ENCODE measurements at places on chromosomes 2 and 18.

GRCh38 chr2:173511357-173511756, 156.7 kb downstream of the CDCA7 start:
- no peak for DNase-seq

DNA sequence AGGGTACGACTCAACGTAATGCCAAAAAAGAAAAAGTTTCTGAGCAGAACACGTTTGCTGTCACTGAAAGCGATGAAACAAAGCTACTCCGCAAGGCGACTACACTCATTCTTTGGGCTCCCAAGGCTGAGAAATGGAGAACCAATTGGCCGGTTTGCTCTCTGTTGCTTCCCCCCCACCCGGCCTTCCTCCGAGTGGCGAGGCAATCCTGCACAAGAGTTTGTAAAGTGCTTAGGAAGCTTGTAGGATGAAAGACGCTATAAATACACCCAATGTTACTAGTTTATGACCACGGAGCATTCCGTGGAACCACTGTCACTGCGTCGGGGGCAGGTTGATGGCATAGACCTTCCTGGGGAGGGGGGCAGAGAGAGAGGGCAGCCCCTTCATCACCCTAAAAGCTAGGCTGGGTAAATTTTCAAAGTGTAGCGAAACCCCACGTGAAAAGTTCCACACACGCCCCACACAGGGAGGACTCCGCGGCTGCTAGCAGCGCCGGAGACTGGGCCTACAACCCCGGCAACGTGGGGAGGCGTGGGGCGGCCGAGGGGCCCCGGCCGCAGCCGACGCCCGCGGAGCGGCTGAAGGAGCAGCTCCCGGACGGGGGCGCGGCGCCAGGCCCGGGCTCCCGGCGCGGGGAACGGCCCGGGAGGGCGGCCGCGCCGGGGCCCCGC, 915 bp downstream of the CUL3 start:
- no peak for DNase-seq

DNA sequence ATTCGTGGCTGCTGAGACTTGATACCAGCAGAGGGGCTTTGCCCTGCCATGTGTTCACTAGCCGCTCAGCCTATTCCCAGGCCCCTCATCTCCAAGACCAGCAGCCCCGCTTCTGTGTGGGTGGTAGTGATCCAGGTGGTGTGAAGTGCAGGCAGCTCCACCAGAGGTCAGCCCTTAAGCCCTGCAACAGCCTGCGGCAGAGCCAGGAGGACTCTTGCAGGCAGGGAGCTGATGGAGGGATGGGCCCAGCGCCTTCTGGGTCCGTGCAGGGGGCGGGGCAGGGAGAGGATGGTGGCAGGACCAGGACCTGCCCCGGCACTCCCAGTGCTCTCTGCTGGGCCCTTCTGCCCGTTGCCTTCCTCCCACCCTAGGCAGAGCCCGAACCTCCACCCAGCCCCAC, 162.0 kb downstream of the SH3BP4 start:
- no peak for DNase-seq

DNA sequence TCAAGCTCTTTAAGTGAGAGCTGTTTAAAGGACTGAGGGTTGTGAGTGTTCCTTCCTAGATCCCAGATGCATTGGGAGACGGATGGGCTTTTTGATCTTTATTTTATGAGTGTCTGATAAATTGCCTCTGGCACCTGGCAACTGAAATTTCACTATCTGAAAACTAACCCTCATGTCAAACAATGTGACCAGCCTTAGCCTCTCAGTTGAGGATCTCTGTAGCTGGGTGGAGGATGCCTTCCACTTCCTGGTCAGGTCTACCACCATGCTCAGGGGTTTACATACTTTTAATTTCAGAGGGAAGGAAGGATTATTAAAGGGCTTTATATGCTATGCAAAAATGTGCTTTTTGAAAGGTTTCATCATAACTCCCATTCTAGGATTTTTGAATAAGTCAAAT, 70.5 kb upstream of the NT5C1B start:
- DNase-seq = no peak

DNA sequence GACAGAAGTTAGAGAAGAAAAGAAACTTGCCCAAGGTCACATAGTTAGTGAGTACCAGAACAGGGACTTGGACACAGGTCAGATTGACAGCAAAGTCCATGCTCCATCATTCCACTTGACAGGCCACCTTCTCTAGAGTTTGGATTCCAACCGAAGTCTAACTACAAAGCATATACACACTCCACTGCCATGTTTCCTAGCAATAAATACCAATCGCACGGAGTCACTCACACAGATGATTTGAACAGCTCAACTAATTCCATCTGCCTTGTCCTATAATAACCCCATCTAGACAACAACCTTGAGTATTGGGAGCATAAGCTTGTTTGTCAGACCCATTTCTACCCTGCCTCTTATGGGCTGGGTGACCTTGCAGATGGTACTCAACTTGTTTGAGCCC, 334.6 kb upstream of the MGAT5 start:
- no peak for DNase-seq

GRCh38 chr18:50558157-50558556, 1.7 kb upstream of the MAPK4 start:
- no peak for DNase-seq

- no peak for DNase-seq
Observed at GRCh38 chr2:164821338-164821737, 20.3 kb downstream of the COBLL1 start.
